Natural killer cell treated with Interleukin-12 subunit alpha and Interleukin-12 subunit beta and Interleukin-15 and Interleukin-18, amount 100 ng/mL, for 72 hours (primary cell): ENCODE measurements at places on chromosomes 3 and 15.
A peak's percentile ranks its signal among the peaks of the same experiment; 100 is the strongest.

- no peak for DNase-seq
Observed at GRCh38 chr15:28991236-28992171, 105.7 kb downstream of the APBA2 start.

DNA sequence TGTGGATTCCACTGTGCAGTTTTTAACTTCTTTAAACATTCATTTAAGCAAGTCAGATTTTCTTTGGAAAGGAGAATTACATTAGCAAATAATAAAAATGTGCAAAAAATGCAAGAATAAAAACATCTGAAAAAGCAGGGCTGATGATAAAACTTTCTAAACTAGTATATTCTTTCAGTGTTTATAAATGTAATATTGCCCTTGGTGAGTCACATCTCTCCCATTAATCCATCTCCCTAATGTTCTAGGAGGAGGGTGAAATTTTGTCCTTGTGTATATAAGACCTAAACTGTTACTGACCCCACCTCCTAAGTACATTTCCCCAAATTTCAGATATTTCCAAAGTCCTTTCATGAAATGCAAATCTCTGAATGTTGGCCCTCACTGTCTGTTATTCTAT, 28.5 kb upstream of the DCUN1D1 start:
- no peak for DNase-seq

DNA sequence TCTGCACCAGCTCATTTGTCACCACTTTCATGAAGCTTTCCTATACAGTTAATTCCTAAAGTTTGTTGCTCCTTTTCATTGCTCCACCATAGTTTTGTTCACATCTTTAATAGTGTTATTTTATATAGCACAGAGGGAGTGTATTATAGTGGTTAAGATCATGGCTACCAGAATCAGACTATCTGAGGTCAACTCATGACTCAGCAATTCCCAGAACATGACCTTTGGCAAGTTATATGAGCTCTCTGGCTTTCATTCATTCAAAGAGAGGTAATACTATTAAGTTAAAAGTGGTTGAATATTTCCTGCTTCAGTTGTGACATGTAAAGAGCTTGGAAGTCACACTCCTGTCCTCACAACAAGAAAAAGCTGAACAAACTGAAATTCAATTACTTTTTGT, 1073.5 kb downstream of the NAALADL2 start:
- DNase-seq = no peak

DNA sequence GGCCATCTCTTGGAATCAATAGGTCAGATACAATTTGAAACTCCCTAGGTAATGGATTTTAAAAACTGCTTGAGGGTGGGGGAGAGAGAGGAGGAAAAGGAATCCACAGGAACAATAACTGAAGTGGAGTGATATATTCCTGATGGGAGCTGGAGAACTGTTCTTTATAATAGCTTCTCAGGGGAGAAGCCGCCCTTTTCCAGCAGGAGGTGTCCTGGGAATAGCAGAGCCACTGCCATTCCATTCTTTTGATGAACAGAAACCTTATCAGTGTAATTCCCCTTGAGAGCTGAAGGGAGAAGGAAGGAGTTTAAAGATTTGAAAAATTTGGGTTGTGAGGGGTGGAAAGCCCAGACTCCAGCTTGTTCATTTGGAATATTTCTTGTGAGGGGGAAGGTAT, 504.9 kb upstream of the DPH6 start:
- DNase-seq = no peak

DNA sequence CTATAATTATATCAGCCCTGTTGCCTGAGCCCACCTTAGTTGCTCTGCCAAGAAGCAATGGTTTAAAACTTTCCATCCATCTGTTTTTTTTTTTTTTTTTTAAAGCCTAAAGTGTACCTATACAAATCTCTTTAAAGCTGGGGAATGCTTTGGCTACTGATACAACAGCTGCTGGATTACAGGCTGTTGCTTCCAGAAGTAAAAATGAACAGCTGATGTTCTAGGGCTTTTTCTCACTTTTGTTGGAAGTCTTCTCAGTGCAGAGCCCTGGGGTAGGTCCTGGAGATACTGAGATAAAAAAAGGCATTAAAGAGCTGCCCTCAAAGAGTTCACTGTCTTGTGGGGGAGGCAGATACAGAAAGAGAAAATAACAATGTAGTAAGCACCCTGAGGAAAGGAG, 218.1 kb downstream of the NLGN1 start:
- DNase-seq = no peak

GRCh38 chr3:139935016-139935865, at the start of gene CLSTN2:
TSS of gene CLSTN2 (plus strand) at chr3:139935185.
- DNase-seq = no peak

DNA sequence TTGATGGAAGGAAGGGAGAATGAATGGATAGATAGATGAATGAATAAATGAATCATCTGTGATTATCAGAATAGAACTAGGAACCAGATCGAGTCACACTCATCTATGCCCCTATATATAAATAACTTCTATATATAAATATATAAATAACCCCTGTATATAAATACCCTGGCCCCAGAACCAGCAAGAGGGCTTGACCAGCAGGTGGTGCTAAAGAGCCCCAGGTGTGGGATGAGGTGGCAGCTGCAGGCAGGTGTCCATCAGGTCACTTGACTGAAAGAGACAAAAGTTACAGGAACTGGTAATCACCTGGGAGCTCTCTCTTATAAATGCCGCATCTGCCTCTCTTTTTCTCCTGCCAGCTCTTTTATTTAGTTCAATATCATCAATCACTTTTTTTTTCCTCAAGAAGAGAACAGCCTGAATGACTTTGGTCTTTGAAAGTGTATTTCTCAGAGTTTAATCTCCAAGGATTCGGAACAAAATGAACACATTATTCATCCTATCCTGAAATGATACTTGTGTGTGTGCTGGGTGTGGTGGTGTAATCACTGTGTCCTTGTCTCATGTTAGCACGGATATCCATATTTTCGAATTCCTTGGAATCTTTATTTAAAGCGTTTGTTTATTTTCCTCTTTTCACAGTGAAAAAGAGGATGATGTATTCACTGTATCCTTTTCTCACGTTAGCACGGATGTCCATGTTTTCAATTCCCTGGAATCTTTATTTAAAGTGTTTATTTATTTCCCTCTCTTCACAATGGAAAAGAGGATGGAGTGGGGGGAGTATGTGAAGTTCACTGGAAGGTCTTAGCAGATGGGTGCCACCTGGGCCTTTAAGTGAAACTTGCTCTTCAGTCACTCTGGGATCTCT, 35.4 kb upstream of the ATG7 start:
- peak; percentile 68 for DNase-seq

- no peak for DNase-seq
Observed at GRCh38 chr3:193620057-193620456, 27.0 kb downstream of the OPA1 start.

GRCh38 chr3:136516656-136517055, 235.5 kb downstream of the STAG1 start:
- no peak for DNase-seq

- no peak for DNase-seq
Observed at GRCh38 chr3:42746455-42747450, 26.3 kb downstream of the CCDC13 start.

DNA sequence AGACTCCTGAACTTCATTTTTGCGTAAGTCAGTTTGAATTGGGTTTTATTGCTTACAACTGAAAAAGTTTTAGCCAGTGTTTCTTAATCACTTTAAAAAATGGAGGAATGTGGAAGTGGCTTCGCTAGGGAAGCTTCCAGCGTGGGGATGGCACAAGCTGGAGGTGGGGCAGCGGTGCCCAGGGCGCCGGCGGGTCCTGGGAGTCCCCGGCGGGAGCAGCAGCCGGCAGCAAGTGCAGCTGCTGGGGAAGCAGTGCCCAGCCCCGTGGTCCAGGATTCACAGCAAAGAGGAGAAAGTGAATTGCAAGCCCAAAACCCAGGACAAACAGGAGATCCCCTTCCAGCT, 301.8 kb upstream of the PROK2 start:
- DNase-seq = no peak

- no peak for DNase-seq
Observed at GRCh38 chr15:96351761-96352603, 21.5 kb downstream of the NR2F2 start.

- DNase-seq = no peak
Observed at GRCh38 chr3:169400205-169400604, 263.3 kb downstream of the MECOM start.

DNA sequence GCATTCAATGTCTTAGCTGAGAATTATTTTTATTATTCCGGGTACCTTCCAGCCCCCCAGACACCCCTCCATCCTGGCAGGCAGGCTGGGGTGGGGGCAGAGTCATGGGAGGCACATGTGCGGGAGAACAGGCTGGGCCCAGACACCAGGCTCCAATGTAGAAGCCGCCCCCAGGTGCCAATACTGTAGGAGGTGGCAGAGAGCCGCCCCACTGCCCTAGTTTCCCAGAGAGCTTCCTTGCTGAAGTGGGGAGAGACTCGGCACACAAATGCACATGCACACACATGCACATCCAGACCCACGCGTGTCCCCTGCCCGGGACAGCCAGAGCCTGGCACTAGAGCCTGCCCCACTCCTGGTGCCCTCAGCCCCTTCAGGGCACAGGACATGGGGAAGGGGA, 98.4 kb upstream of the LINGO1 start:
- DNase-seq = no peak
